Cardiac muscle cell (in vitro differentiated cells and primary cell): ENCODE measurements at places on chromosomes 12 and 14. TPM values are rescaled to one million over a fixed set of nuclear protein-coding genes. Genes with fewer than 3 reads are reported as not detected.
A peak's percentile ranks its signal among the peaks of the same experiment; 100 is the strongest.

- H3K36me3 ChIP-seq: peaks cover 11% of the 10 kb centered on the region
- no peaks in the 10 kb centered on the region for H3K4me1 ChIP-seq
- no peak for DNase-seq
- no peaks in the 10 kb centered on the region for H3K27me3 ChIP-seq
Measured at GRCh38 chr12:123945287-123946151, 27.1 kb downstream of the CCDC92 start.

DNA sequence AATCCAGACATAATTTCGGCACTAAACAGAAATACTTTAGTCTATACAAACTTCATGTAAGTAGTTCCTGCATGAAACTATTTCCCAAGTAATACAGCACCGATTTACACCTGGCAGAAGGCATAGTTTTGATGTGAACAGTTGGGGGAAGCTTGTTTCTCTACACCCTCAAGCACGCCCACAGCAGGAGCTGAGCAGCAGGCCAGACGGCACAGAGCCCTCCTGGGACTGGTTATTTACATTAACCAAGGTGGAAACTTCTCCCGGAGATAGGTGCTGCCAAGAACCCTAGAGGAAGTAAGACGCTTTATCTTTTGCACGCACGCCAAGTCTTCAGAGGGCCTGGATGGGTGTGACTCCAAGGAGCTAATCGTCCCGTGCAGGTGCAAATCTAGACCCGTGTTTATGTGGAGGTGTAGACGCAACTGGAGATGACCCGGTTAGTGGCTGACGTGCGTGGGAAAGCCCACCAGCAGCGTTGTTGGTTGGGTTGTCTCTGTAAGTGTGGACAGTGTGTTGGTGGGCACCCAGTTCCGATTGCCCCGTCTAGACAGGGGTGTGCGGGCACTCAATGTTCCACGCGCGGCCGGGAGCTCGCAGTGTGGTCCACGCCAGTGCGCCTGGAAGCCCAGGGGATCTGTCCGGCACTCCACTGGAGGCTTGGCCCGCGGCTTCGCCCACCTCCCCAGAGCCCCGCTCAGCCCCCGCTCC is 767 bp upstream of the TCP11L2 start:
- no peaks in the 10 kb centered on the region for H3K36me3 ChIP-seq
- peak overlapping the region; percentile 69 for H3K27ac ChIP-seq
- H3K4me1 ChIP-seq: peaks cover 28% of the 10 kb centered on the region
- H3K4me3 ChIP-seq: peak overlapping the region; percentile 94
- DNase-seq: peak; percentile 52

DNA sequence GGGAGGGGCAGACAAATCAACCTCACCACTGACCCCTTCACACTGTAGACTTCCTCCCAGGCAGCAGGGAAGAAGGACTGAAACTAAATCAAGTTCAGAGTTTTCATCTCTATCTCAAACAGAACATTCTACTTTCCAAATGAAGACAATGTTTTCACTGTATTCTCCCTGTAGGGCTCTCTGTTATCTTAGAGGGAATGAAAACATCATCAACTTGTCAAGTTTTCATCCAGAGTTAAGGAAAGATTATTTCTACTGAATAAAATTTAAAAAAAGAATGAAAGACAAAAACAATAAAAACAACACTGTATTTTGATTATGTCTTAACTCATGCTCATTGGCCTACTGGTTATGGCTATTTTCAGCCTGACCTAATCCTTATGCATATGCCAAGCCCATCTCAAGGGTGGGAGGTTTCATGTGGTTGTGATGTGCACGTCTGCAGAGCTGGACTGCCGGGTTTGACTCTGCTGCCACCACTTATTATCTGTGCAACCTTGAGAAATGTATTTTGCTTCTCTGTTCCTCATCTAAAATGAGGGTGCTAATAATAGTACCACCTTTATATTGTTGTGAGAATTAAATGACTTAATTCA is 152.0 kb upstream of the AVPR1A start:
- no peaks in the 10 kb centered on the region for H3K4me1 ChIP-seq
- no peak for DNase-seq
- H3K4me3 ChIP-seq: no peak overlapping the region
- no peak overlapping the region for H3K27ac ChIP-seq

The KRT79 gene
- not detected in 2 replicates for total RNA-seq

- no peak overlapping the region for H3K4me3 ChIP-seq
- no peaks in the 10 kb centered on the region for H3K4me1 ChIP-seq
- no peaks in the 10 kb centered on the region for H3K36me3 ChIP-seq
- H3K27ac ChIP-seq: no peak overlapping the region
Measured at GRCh38 chr12:52628841-52629240, 10.5 kb upstream of the KRT73 start.

DNA sequence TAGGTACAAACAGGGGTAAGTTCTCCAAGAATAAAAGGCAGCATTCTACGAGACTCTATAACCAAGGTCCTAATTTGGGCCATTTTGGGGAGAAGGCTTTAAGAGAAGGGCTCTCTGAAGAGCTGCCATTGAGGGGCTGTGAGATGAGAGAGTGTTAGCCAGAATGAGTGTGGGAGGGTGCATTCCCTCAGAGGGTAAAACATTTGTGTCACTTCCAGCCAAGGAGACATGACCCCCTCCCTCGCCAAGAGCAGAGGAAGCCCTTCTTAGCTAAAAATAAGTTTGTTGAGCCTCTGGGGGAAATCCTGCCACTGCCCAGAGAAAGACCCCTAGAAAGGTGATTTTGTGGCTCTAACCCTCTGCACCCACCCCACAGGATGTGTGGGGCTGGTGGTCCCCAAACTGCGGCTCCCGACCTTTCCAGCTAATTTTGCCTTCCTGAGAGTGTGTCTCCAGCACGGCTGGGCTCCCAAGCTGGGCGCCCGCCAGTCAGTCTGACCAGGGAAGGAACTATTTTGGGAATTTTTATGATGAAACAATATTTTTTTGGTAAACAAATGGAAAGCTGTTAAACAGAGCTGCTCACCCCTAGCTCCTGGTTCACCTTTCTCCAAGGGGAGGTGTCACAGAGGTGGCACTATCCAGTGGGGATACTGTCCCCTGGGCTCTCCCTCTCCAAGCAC is 65.9 kb upstream of the JDP2 start:
- no peak overlapping the region for H3K27ac ChIP-seq
- DNase-seq: peak; percentile 1
- H3K4me3 ChIP-seq: no peak overlapping the region
- peaks cover 3% of the 10 kb centered on the region for H3K4me1 ChIP-seq
- H3K36me3 ChIP-seq: no peaks in the 10 kb centered on the region
- H3K27me3 ChIP-seq: no peaks in the 10 kb centered on the region

GRCh38 chr12:57568838-57569237 is 19.0 kb downstream of the KIF5A start:
- H3K4me1 ChIP-seq: no peaks in the 10 kb centered on the region
- no peak overlapping the region for H3K4me3 ChIP-seq
- no peak for DNase-seq
- no peaks in the 10 kb centered on the region for H3K36me3 ChIP-seq

The TAS2R50 gene
- 1.1 and 1.9 TPM in 2 replicates for total RNA-seq

GRCh38 chr12:15662303-15662980 is 126.7 kb downstream of the EPS8 start:
- H3K4me1 ChIP-seq: no peaks in the 10 kb centered on the region

The SLC35F4 gene
- total RNA-seq: 0.42 TPM in 1 of 2 replicates, not detected in the other

The TPPP2 gene
- 0.92 TPM in 1 of 2 replicates, not detected in the other for total RNA-seq

DNA sequence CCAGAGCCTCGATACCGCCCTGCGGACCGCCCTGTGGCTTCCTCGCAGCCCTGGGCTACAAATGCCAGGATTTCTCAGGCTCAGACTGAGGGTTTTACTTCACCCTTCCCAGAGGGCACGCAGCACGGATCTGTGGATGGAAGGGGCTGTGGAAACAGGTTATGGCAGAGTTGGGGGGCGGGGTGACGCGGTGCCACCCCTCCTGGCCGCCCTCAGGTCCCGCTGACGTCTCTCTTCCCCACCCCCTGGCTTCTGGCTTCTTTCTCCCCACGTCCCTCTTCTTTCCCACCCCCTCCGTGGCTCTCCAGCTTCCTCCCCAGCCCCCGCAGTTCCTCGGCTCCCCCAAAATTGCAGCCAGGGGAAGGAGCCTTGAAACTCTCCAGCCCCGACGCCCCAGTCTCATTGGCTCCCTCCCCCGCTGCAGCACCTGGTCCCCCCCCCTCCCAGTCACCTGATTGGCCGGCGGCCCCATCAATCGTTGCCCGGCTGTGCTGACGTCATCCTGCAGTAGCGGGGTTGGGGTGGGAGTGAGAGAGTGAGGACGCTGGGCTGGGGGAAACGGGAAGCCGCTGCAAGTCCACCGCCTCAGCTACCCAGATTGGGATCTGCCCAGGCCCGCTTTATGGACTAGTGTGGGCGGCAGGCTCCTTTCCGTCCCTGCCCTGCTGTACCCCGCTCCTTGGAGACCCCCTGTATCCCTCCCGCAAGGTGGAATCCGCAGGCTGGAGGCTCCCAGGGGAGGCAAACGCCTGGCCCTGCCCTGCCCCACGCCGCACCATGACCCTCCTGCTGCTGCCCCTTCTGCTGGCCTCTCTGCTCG is at the start of gene CLSTN3:
CLSTN3 (plus strand) TSS at position 500 of the 820 bp plus-strand sequence; CDS start at position 778, 278 bp downstream.
- no peaks in the 10 kb centered on the region for H3K36me3 ChIP-seq
- H3K4me1 ChIP-seq: no peaks in the 10 kb centered on the region
- no peak within 1 kb of the TSS for H3K27ac ChIP-seq
- H3K27me3 ChIP-seq: peaks cover 23% of the 10 kb centered on the region
- H3K4me3 ChIP-seq: peak within 1 kb of the TSS; percentile 44

The TSHR gene
- 0.32 and 1.2 TPM in 2 replicates for total RNA-seq

DNA sequence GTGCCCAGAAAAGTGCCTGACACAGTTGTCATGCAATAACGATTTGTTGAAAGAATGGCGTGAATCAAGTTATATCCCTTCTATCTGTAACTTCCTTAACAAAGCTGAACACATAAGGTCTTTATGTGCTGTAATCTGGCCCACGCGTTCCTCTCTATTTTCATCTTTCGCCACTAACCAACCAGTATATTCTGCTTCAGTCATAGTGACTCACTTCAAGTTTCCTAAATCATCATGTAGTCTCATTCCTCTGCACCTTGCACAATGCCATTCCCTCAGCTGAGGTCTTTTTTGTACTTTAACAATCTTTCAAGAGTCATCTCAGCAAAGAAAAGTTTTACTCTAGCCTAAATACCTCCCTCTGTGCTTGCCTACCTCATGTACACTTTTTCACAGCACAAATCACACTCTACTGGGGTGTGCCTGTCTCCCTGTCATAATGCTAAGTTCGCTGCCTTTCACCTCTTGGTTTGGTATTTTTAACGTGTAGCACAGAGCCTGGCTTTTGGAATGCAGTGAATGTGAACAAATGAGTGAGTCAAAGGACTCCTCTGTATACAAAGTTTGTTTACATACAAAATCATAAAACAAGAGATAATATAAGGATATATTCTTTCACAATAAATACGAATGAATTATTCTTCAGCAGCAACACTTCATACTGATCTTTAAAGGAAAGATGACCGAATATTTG is 2.9 kb upstream of the CMAS start:
- no peak overlapping the region for H3K4me3 ChIP-seq
- no peak overlapping the region for H3K27ac ChIP-seq
- no peaks in the 10 kb centered on the region for H3K36me3 ChIP-seq
- H3K27me3 ChIP-seq: no peaks in the 10 kb centered on the region
- DNase-seq: no peak

The AEBP2 gene
- total RNA-seq: 21.0 and 23.0 TPM in 2 replicates

The GUCY2C gene
- not detected in 2 replicates for total RNA-seq

The FITM1 gene
- total RNA-seq: 124 and 136 TPM in 2 replicates

- no peaks in the 10 kb centered on the region for H3K4me1 ChIP-seq
- peak overlapping the region; percentile 75 for H3K27ac ChIP-seq
- no peaks in the 10 kb centered on the region for H3K27me3 ChIP-seq
Measured at GRCh38 chr12:132886529-132887477, 602 bp downstream of the CHFR start.

DNA sequence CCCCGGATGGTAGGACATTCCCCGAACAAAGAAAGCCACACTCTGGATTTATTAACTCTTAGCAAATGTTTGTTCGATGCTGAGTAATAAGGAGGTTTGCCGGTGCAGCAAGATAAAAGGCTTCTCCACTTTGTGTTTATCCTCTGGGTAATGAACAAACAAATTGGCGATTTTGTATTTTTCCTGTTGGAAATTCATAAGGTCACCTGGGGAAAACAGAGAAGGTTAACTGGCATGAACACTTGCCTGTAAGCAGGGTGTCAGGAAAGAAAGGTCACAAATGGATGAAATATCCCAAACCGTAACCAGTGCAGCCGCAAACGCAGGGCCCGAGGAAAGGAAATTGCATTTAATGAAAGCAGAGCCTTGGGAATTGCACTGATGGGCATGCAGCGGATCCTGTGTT is 132.8 kb downstream of the RMST start:
- no peaks in the 10 kb centered on the region for H3K36me3 ChIP-seq
- no peak overlapping the region for H3K27ac ChIP-seq
- no peaks in the 10 kb centered on the region for H3K27me3 ChIP-seq
- no peak for DNase-seq

The FCF1 gene
- total RNA-seq: 21.9 and 23.9 TPM in 2 replicates

GRCh38 chr12:53068811-53069585 is 10.2 kb downstream of the SPRYD3 start:
- no peak overlapping the region for H3K4me3 ChIP-seq
- no peak overlapping the region for H3K27ac ChIP-seq
- no peaks in the 10 kb centered on the region for H3K36me3 ChIP-seq
- DNase-seq: no peak
- H3K27me3 ChIP-seq: no peaks in the 10 kb centered on the region

DNA sequence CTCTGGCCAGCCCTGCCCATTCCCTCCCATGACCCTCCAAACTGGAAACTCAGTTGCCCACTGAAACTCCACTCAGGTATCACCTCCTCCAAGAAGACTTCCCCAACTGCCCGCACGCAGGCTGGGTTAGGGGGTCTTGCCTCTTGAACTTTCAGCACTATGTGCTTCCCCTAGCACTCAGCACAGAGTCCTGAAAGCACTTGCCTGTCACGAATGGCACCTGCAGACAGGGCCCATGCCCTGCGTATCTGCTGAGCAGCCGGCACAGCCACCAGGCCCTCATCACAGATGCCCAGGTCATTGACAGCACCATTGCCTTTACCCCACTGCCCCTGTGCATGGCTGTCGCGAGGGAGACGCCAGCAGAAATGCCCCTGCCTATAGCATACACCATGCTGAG is 11.2 kb downstream of the CCDC88C start:
- H3K36me3 ChIP-seq: no peaks in the 10 kb centered on the region
- H3K27me3 ChIP-seq: peaks cover 45% of the 10 kb centered on the region
- no peak overlapping the region for H3K27ac ChIP-seq
- H3K4me3 ChIP-seq: no peak overlapping the region

The ESR2 gene
- total RNA-seq: 0.86 and 1.0 TPM in 2 replicates

DNA sequence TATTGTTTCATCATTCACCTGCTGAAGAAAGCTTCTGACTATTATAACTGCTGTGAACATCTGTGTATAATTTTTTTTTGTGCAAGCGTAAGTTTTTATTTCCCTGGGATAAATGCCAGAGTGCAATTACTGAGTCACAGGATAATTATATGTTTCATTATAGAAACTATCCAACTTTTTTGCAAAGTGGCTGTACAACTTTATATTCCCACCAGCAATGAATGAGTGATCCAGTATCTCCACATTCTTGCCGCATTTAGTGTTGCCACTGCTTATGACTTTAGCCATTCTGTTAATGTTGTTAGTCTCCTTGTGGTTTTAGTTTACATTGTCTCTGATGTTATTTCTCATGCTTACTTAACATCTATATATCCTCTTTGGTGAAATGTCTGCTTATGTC is 88.1 kb upstream of the CCDC175 start:
- H3K4me3 ChIP-seq: no peak overlapping the region
- no peaks in the 10 kb centered on the region for H3K27me3 ChIP-seq
- no peaks in the 10 kb centered on the region for H3K4me1 ChIP-seq
- no peak overlapping the region for H3K27ac ChIP-seq
- no peak for DNase-seq

GRCh38 chr12:6693832-6694355 is 4.7 kb upstream of the ZNF384 start:
- DNase-seq: no peak
- peaks cover 7% of the 10 kb centered on the region for H3K27me3 ChIP-seq
- peaks cover 4% of the 10 kb centered on the region for H3K4me1 ChIP-seq
- H3K36me3 ChIP-seq: no peaks in the 10 kb centered on the region

The KRT73 gene
- not detected in 2 replicates for total RNA-seq
